ENCODE measurements at places on chromosomes 13 and 19.

GRCh38 chr19:17687857-17688784, at the start of gene UNC13A:
Gene UNC13A (minus strand): TSS chr19:17688354. CDS start chr19:17688199, 155 bp downstream.
- peak; percentile 36 for DNase-seq

- no peak for DNase-seq
Measured at GRCh38 chr19:51024924-51025323, 1.5 kb downstream of the KLK11 start.

GRCh38 chr13:78680115-78680561, 21.2 kb upstream of the OBI1 start:
- DNase-seq: no peak

GRCh38 chr13:32535115-32535514, 3.5 kb downstream of the N4BP2L2 start:
- DNase-seq: no peak

- DNase-seq: peak; percentile 4
Measured at GRCh38 chr19:20162821-20163220, 4.2 kb upstream of the ZNF486 start.

GRCh38 chr13:63586467-63586866, 2170.8 kb upstream of the PCDH20 start:
- DNase-seq: no peak

GRCh38 chr13:20160306-20161274, at the start of gene GJA3:
Gene GJA3 (minus strand): TSS chr13:20161052. CDS start chr13:20143288, 17,764 bp downstream.
- peak; percentile 23 for DNase-seq

DNA sequence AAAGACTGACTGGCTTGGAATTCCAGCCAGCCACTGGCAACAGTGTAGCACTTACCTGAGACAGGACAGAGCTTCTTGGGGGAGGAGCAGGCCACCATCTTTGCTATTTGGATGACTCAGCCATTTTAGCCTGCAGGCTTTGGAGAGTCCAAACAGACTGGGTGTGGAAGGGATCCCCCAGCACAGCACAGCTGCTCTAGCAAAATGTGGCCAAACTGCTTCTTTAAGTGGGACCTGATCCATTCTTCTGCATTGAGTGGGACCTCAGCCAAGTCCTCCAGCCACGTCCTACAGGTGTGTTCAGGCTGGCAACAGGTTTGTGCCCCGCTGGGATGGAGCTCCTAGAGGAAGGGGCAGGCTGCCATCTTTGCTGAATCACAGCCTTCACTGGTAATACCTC, 80.0 kb downstream of the NDFIP2 start:
- no peak for DNase-seq

- DNase-seq: no peak
Measured at GRCh38 chr19:54420383-54421168, 5.3 kb downstream of the TTYH1 start.

DNA sequence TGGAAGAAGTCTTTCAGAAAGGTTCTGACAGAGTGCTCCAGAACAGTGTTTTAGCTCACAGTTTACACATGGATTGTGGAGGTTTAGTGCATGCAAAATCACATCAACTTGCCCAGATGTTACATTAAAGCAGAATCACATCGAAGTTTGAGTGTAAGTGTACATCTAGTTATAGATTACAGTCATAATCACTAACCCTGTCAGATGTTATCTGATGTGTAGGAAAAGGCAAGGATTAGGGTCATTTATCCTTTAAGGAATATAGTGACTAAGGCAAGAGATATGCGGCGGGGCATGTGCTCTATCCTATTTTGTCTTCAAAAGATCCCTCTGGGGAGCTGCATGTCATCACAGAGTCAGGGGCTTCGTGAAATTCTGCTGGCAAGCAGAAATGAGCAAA, 66.9 kb downstream of the CYSLTR2 start:
- no peak for DNase-seq

DNA sequence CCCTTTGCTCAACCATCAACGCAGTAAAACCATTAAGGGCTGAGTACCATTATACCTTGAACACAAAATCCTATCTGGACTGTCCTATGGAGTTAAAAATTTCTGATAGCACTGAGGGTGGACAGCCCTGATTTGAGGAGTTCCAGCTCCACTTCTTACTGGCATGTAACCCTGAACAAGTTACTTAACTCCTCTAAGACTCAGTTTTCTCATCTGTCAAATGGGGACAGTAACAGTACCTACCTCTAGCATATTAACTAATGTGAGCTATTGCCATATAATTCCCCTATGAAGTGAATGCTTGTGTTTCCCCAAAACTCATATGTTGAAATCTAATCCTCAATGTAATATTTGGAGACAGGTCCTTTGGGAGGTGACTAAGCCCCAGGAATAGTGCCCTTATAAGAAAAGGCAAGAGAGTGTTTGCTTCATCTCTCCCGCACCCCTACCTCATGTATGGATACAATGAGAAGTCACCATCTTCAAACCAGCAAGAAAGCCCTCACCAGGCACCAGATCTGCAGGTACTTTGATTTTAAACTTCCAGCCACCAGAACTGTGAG, 61.9 kb upstream of the DOCK9 start:
- no peak for DNase-seq

DNA sequence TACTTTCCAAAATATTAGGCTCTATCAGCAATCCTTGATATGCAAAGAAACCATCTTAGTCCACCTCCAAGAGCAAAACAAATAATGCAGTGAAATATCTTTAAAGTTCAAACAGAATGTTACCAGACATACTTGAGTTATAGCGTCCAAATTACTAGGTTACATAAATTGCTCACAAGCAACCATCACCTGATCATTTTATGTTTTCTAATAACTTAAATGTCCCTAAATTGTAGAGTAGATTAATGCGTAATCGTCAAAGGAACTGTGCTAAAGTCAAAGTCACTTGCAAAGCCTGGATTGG, 350.6 kb upstream of the ARGLU1 start:
- DNase-seq: no peak

DNA sequence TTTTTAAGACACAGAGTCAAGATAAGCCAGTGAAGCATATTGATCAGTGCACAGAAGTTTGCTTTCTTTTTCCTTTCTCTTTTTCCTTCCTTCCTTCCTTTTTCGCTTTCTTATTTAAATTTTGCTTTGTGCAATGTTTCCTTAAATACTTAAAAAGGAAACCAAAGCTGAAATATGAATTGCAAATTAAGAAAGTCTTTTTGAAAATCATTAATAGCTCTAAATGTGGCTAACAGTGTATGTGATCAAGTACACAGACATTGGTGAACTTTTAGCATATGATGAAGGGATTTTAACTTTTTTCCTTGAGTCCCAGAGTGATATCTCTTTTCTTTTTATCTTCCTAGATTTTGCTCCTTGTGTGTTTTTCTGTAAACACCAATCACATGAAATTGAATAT, 1356.9 kb upstream of the PRR20A start:
- DNase-seq: no peak

DNA sequence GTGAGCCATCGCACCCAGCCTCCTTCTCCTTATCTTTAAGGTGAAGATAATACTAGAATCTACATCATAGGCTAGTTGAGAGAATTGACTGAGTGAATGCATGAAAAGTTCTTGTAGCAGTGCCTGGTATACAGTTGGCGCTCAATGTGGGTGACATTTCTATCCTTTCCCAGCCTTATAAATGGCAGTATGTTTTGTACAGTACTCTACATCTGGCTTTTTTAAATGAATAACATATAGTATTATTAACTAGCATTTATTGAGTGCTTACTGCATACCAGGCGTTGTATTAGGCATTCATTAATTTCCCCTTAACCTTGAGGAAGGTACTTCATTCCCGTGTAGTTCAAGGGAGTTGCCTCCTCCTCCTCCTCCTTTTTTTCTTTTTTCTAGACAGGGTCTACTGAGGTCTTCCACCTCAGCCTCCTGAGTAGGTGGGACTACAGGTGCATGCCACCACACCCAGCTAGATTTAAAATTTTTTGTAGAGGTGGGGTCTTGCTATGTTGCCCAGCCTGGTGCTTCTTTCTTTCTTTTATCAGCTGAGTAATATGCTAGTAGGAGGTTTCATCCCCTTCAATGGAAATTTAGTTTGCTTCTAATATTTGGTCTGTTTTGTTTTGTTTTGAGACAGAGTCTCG, 2.8 kb downstream of the C5AR1 start:
- no peak for DNase-seq

DNA sequence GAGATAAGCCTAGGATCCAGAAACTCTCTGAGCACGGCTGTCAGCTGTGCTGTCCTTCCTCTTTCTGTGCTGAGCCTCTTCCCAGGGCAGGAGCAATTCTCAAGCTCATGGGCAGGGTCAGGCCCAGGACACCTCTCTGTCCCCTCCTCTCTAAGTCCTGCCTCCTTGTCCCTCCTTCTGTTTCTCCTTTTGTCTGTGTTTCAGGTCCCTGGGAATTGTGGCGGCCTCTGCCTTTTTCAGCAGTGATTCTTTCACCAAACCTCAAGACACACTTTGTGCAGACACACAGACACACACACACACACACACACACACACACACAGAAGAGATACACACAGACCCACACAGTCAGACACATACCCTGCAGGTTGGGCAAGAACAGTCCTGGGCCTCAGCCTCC, at the start of gene PSG1:
Gene PSG1 (minus strand): TSS at position 101 of the 400 bp plus-strand sequence. CDS start 132 bp downstream, outside the sequence.
- no peak for DNase-seq

DNA sequence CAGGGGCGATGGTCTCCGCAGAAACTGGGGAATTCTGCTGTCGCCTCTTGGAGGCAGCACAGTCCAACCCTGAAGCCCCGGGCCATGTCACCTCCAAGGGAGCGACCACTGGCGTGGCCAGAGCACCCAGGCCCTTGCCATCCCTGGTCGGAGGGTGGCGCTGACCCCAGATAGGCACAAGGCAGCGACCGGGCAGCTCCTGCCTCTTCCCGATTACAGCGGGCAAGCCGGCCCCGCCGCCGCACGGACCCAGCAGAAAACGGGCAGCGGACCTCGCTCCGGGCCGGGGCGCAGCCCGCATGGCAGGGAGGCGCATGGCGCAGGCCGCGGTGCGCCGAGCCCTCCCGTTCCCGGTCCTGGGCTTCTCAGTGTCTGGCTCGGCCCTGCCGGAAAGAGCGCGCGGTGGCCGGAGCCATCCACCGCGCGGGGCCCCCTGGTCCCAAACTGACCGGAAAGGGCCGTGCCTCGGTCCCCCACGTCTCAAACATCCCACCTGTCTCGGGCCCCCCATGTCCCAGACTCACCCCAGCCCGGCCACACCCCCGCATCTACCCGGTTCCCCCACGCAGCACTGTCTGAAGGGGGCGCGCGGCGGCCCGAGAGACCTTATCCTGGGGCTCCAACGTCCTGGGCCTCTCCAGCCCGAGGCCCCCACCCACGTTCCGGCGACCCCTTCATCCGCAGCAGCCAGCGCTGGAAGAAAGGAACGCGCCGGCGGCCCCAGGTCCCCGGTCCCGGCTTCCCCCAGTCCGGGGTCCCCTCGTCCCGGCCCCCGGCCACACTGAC, 727 bp downstream of the CERS1 start:
- DNase-seq: no peak

DNA sequence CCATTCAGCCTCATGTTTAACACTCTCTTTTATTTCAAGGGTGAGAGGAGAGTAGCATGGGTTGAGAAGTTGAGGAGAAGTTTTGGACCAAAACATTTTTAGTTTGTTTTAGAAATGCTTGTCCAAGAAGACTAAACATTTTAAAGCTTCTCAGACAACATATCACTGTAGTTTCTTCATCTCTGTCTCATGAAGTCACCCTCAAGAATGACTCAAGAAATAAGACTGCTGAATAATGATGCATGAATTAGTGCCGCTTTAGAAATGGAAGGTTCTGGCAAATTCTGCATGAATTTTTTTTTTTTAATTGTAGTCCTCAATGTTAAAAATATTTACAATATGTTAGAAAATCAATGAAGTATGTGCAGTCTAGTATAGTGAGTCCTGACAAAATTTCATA, 422.7 kb upstream of the ARGLU1 start:
- no peak for DNase-seq

- DNase-seq: no peak
Measured at GRCh38 chr13:42986176-42986574, 5.9 kb downstream of the EPSTI1 start.

- no peak for DNase-seq
Measured at GRCh38 chr13:27973291-27973690, 4.2 kb upstream of the CDX2 start.

GRCh38 chr19:42250183-42250665, 4.7 kb downstream of the ERF start:
- DNase-seq: no peak

DNA sequence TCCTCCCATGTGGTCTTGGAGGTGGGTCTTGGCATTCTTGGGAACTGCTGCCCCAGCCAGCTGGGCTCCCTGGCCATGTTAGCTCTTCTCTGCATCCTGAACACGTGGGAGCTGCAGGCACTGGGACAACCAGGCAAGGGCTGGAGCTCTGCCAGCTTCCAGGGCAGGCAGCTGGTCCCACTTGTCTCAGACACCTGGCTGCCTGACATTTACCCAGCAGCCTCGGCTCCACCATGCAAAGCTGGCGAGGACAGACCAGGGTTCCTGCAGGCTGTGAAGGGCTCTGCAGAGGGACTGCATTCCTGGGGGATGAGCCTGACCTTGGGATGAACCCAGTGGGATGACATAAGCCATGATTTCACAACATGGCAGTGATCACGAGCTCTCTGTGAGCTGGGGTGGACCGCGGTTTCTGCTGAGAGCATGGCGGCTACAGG, 99.0 kb upstream of the TSHZ3 start:
- no peak for DNase-seq

- DNase-seq: no peak
Measured at GRCh38 chr13:73872397-73872796, 261.8 kb downstream of the KLF12 start.

Data from effector CD4-positive, alpha-beta T cell (primary cell).